ENCODE measurements at places on chromosomes 16 and 17. TPM values are rescaled to one million over a fixed set of nuclear protein-coding genes. Genes with fewer than 3 reads are reported as not detected.

The EPN3 gene
- total RNA-seq = 25.8 TPM

DNA sequence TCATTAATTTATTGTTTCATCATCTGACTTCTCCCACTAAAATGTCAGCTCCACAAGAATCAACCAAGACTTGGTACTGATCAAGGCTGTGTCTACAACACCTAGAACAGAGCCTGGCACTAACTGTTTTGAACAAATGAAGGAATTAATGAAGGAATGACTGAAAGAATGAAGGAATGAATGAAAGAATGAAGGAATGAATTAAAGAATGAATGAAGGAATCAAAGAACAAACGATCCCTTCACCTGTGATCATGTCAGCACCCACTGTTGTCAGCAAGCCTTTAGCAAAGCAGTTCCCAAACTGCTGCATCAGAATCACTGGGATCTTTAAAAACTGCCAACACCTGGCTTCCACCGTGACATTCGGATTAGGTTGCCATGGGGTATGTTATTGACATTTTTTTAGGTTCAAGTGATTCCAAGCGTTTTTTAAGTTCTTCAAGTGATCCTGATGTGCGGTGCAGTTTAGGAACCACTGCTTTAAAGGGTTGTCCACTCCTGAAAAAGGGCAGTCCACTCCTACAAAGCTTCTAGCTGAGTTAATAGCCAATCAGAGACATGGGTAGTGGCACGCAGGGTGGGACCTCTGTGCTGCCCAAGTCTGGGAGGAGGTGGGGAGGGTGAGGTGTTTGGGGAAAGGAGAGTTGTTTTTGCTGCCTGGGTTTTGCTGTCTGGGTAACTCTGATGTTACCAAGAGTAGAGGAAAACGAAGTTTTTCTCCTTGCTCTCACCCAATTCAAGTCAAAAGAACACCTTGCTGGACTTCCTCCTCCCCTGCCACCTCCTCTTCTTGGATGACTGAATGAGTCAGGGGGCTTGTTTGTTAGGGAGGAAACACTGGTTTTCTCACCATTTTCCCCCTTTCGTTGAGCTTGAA lies 89.7 kb downstream of the RAB11FIP4 start:
- no peak for DNase-seq

GRCh38 chr16:66093191-66093590 lies 273.3 kb upstream of the CDH5 start:
- DNase-seq = no peak

The LIG3 gene
- 110 TPM for total RNA-seq
